ENCODE measurements at places on chromosomes 4 and X.

DNA sequence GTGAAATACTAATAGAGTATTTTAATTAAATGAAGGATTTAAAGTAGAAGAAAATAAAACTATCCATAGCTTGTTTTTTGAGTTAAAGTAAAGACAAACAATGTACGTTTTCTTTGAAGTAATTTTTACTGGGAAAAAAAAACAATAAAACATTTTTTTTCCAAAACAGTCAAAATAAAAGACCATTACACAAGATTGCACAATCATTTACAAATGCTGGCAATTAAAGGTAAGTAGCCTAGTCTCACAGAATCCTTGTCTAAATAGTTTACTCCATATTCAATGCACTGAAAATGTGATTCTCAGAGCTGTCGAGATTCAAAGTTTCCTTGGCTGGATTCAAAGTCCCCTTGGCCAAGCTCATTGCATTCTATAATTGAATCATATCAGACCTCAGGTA lies 21.2 kb downstream of the C4orf54 start:
- no peak for DNase-seq

DNA sequence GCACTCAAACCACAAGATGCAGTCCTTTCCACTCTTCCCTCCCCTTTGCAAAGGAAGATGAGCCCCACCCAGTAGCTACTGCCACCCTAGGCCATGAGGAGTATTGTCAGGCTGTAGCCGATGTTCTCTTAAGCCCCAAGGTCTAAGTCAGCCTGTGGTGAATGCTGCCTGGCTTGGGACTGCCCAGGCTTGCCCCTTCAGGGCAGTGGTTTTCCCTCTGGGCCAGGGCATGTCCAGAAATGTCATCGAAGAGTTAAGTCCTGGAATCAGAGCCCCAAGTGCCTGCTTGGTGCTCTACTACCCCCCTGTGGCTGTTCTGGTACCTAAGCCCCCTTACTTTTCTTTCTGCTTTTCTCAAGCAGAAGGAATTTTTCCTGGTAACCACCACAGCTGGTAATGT lies 11.8 kb upstream of the PGK1 start:
- DNase-seq: no peak

GRCh38 chr4:102061133-102061532 lies 270.6 kb downstream of the BANK1 start:
- no peak for DNase-seq

DNA sequence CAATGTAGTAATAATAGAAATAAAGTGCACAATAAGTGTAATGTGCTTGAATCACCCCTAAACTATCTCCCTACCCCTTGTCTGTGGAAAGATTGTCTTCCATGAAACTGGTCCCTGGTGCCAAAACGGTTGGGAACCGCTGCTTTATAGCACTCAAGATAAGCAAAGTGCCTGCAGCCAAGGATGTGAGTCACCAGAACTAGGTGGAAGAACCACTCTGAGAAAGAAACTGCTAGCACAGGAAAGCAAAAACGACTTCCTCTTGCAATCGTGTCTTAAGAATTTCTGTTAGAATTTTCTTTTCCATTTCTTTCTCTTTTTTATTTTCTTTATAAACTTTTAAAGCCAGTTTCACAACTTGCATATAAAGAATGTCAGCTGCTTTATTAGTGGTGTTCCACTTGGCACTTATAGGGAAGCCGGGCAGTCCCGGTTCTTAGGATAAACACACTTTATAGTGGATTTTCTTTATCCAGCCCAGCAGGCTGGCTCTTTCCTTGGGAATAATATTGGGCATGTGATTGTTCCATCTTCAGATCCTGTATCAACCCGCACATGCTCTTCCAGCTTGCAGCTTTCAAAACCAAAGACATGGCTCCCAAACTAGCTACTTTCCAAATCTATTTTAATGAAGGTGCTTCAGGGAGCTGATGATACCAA lies 32.3 kb upstream of the CXCL8 start:
- peak; percentile 60 for DNase-seq

GRCh38 chrX:115390078-115390477 lies 100.6 kb downstream of the LUZP4 start:
- no peak for DNase-seq

- DNase-seq: no peak
These were observed 118.4 kb upstream of the MED14 start for GRCh38 chrX:40853816-40854123.

- DNase-seq: no peak
These were observed 20.5 kb downstream of the RWDD4 start for GRCh38 chr4:183638436-183638835.

DNA sequence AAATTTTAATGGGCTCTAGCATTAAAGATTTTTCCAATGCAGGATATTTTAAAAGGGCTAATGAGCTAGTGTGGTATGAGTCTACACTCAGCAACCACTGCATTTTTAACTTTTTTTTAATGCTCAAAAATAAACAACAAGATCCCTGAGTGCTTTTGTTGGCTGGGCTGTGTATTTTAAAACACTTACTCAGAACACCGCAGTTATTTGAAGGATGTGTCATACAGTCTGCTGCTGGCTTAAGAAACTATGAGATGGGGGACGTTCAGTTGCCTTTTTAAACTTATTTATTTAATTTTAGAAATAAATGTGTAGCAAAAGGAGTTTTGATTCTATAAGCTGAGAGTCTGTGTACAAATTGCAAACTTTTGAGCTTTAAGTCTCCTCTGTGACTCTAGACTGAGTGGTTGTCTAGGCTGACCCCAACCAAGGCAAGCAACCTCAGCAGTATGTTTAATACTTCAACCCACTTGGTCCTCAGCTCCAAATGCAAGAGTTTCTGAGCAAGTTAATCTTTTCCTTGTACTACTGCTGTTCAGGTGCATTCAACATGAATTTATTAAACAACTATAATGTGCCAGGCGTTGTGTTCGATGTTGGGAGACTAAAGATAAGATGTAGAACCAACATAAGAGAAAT lies 278.6 kb upstream of the DIPK2B start:
- DNase-seq: peak; percentile 77

GRCh38 chr4:138894011-138894410 lies 121.6 kb upstream of the NOCT start:
- DNase-seq: no peak

- DNase-seq: no peak
These were observed 726.0 kb downstream of the GRID2 start for GRCh38 chr4:93029769-93030168.

DNA sequence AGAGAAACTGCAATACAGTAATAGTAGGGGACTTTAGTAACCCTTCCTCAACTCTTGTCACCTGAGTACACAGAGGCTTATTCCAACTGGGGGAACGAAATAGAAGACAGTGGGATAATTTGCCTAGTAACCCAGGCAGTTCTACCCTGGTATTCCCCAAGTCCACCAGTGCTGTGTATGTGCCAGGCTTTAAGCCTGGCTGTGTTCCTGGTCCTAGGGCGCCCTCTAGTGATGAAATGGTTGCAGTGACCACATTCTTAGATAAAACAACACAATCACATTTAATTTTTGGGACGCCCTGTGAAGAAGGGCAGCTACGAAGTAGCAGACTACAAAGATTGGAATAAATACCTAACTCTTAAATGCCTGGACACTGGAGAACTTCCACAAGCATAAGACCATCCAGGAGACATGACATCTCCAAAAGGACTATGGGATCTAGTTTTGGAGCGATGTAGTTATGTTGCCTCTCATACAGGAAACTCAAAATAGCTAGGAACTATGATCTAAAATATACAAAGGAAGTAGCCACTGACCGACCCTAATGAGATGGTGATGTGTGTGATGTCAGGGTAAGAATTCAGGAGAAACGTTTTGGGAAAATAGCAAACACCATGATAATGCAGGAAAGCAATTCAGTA lies 288.5 kb upstream of the ZCCHC13 start:
- peak; percentile 14 for DNase-seq

DNA sequence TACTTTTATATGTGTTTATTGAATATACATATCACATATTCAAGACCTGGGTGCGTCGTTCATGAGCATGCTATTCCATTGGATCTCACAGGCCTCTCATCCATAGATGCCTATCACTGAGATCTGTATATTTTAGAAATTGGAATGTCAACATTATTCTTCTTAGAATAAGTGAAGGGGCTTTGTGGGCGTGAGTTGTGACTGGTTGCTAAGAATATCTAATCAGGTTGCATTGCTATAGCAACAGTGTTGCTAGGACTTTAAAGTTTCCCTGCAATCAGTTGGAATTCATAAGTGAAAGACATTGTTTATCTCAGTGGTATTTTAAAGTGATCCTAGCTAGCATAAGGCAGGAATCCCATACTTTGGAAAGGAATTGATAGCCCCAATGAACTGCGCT lies 36.7 kb upstream of the ANK2 start:
- DNase-seq: no peak

DNA sequence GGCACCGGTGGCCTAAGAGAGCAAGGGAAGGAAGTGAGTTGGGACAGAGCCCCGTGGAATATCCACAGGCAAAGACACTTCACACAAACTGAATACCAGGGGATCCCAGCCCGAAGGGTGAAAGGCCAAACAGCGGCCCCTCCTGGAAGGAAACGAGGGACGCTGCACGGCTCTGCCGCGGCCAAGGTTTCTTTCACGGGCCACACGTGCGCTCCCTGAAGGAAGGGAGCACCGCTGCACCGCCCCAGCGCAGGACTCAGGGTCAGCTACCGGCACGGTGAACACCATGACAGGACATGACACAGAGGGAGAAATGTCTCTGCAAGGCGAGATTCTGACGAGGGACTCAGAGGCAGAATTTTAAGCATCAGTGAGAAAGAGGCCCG lies 31.5 kb upstream of the GTPBP6 start:
- no peak for DNase-seq

DNA sequence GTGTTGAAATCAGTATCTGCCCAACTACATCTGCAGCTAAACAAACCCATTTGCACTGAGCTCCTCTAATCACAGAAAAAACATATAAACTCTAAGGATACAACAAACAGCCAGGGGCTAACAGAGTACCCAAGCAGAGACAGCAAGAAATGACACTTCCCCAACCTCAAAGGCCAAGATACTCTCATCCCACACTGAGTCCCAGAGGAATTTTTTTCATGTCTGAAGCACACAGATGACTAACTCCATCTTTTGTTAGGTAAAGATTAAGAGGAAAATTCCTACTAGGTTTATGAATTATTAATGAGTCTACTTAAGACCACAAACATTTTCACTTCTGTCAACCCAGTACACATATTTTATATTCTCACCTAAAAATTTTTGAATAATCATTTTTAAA lies 31.6 kb downstream of the SEPSECS start:
- DNase-seq: no peak

DNA sequence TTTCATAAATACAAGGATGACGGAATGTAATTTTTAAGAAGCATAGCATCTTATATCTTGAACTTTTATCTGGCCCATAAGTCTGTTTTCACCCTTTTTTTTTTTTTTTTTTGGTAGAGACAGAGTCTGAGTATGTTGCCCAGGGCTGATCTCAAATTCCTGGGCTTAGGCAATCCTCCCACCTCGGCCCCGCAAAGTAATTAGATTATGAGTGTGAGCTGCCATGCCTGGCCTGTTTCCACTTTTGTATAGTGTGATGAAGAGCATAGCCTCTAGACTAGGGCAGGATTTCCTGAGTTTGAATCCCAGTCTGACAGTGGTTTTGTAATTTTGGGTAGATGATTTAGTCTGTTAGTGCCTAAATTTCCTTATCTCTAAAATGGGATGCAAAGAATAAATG lies 11.0 kb downstream of the STIM2 start:
- DNase-seq: no peak

GRCh38 chrX:23896981-23897380 lies 10.8 kb downstream of the APOO start:
- DNase-seq: no peak

DNA sequence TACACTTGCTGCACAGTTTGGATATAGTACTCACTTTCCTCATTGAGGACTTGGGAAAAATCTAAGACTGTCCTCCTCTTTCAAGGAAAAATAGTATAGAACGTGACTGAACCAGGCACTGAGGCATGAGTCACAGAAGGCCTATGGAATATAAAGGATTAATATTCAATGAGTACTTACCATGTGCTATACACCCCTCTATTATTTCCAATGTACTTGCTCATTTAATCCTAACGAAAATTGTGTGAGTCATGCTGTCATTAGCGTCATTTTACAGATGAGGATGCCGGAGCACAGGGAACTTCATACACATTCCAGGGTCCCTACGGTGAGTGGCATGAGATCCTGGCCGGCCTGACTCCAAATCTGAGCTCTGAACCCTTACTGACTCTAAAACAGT lies 2136.2 kb upstream of the TENM3 start:
- DNase-seq: no peak
